Naive thymus-derived CD4-positive, alpha-beta T cell (primary cell): ENCODE measurements at places on chromosomes 13 and 19. TPM values are rescaled to one million over a fixed set of nuclear protein-coding genes. Genes with fewer than 3 reads are reported as not detected.

GRCh38 chr13:44918326-44919103 lies 70.8 kb downstream of the NUFIP1 start:
- no peaks in the 10 kb centered on the region for H3K27me3 ChIP-seq
- H3K4me1 ChIP-seq, result peaks cover 9% of the 10 kb centered on the region
- H3K36me3 ChIP-seq, result no peaks in the 10 kb centered on the region
- H3K27ac ChIP-seq, result peak overlapping the region; percentile 75
- peak; percentile 89 for DNase-seq

DNA sequence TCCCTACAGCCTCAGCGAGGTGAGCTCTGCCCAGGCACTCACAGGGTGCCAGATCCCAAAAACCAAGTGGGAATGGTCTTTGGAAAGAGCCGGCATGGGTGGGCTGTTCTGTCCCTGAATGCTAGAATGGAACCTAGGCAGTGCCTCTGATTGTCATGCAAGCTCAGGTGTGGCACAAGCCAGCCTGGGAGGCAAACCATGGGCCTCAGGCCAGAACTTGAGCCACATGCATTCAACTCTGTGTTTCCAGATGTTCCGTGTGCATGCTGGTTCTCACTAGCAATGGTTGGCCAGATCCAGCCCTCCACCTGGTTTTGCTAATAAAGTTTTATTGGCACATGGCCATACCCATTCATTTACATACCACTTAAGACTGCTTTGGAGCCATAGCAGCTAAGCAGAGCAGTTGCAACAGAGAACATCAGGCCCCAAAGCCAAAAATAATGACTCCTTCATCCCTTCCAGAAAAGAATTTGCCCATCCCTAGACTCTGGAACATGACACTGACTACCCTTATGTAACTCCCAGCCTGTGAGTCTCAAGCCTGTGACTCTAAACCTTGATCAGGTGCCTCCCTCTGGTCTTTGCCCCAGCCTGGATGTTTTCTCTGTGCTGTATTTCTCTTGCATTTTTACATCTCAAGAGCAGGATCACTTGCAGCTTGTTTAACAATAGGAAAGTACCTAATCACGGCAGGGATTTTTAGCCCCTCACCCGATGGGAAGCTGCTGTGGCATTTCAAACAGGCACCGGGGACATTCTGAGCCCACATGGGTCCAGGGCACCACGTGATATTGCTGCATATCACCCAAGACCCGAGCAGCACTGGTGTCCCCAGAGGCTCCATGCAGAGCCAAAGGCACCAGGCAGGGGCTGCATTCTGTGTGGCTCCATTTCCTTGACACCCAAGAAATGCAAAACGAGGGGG lies 55.4 kb upstream of the USE1 start:
- no peak overlapping the region for H3K27ac ChIP-seq
- H3K36me3 ChIP-seq, result peaks cover 92% of the 10 kb centered on the region
- H3K4me3 ChIP-seq, result no peak overlapping the region
- no peaks in the 10 kb centered on the region for H3K27me3 ChIP-seq
- DNase-seq, result no peak
- H3K4me1 ChIP-seq, result peaks cover 5% of the 10 kb centered on the region

Gene RAB3A
- 16.7 TPM for total RNA-seq

DNA sequence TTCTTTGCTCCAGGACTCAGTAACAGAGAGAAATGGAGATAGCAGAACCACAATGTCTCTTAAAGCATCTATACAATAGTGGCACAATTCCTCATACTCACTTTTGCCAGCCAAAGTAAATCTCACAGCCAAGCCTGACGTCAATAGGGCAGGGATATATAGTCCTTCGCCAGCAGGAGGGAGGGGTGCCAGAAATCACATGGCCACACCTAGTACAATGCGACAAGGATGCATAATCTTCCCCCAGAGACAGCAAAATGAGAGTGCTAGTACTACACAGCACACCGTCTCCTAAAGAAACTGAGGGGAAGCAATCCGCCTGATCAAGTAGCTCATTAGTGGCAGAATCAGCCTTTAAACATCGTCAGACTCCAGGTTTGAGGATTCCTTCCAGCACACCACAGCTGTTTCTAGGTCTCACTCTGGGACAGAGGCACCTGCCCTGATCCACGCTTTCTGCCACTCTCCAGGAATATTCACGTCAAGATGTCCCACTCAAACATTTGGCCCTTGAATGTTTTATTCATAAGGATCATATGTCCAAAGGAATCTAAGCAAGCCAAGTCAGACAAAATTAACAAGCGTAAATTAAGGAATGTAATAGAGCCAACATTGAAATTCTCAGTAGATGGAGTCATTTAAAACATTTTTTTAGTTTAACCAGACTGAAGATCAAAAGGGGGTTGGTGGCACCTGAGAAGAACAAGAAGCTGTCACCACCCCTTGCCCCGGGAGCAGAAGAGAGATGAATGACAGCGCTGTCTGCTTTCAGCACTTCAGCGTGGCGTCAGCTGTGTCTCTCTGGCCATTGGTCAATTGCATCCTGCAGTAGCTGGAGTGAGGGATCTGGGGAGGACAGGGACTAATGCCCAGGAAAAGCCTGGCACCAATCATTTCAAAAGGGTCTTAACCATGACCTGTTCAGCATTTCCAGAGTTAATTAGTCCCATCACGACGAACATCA lies 63.5 kb upstream of the SERP2 start:
- H3K27ac ChIP-seq, result no peak overlapping the region
- H3K4me3 ChIP-seq, result no peak overlapping the region
- no peaks in the 10 kb centered on the region for H3K4me1 ChIP-seq
- no peaks in the 10 kb centered on the region for H3K27me3 ChIP-seq
- no peaks in the 10 kb centered on the region for H3K36me3 ChIP-seq
- no peak for DNase-seq

DNA sequence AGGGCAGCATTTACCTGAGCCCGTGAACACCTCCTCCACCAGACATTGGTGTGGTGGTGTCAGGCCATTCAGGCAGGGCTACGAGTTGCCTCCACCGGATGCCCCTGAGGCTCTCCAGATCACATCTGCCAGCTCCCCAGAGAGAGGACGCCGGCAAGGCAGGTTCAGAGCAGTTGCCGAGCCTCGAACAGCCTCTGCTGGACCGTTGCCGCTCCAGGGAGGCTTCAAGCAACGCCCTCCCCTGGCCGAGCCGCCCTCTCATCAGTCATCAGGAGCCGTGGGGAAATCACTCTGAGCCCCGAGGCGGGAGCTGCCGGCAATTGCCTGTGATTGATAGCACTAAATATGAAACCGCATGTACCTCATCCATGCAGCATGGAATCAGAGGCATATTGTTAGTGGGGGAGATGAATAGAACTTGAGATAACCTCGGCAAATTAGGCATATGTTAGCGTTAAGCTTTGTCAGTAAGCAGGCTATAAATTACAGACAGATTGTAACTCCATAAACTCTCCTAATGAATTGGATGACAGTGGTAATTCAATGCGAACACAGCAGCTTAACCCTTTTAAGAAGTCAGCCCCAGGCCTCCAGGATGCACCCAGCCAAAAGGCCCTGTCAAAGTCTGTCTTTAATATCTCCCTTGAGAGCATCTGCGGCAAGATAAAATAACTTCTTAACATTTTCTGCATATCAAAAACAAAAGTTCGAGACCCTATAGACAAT lies 29.8 kb upstream of the SPACA7 start:
- H3K27ac ChIP-seq, result no peak overlapping the region
- H3K4me1 ChIP-seq, result no peaks in the 10 kb centered on the region
- H3K36me3 ChIP-seq, result no peaks in the 10 kb centered on the region
- H3K4me3 ChIP-seq, result no peak overlapping the region

DNA sequence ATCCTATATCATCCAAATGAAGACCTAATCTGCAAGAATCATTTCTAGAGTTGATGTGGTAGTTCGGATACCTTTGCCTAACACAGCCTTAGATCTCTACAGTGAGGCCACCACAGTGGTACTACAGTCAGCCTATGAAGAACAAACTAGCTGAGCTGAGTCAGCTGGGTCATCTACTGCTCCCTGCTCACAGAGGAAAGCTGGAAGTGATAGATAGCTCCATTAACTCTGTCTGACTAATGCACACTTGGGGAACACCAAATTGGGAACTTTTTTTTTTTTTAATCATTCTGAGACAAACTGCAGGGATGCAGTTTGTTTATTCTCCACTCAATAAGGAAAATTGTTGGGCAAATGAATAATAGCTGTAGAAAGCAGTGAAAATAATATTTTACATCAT lies 1160.6 kb downstream of the PCDH9 start:
- no peak overlapping the region for H3K4me3 ChIP-seq
- H3K27ac ChIP-seq, result no peak overlapping the region
- no peaks in the 10 kb centered on the region for H3K27me3 ChIP-seq
- DNase-seq, result no peak
- H3K36me3 ChIP-seq, result no peaks in the 10 kb centered on the region
- H3K4me1 ChIP-seq, result no peaks in the 10 kb centered on the region

DNA sequence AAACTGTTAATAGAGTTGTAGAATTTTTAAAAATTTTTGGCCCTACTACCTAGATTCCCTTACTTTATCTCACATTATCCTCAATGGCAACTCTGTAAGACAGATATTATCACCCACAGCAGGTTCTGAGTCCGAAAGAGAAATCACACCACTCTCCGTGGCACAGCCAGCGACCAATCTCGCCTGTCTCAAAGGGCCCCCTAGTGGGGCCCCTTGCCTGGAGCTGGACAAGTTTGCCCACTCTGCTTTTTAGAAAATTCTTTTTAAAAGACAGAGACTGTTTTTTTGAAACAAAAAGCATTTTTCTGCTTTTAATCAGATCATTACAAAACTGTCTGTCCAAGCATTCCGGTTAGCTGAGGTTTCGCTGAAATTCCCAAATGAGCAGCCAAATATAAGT lies 21.7 kb downstream of the PHF11 start:
- H3K4me1 ChIP-seq, result no peaks in the 10 kb centered on the region
- H3K4me3 ChIP-seq, result no peak overlapping the region
- no peaks in the 10 kb centered on the region for H3K27me3 ChIP-seq
- no peaks in the 10 kb centered on the region for H3K36me3 ChIP-seq
- no peak overlapping the region for H3K27ac ChIP-seq

DNA sequence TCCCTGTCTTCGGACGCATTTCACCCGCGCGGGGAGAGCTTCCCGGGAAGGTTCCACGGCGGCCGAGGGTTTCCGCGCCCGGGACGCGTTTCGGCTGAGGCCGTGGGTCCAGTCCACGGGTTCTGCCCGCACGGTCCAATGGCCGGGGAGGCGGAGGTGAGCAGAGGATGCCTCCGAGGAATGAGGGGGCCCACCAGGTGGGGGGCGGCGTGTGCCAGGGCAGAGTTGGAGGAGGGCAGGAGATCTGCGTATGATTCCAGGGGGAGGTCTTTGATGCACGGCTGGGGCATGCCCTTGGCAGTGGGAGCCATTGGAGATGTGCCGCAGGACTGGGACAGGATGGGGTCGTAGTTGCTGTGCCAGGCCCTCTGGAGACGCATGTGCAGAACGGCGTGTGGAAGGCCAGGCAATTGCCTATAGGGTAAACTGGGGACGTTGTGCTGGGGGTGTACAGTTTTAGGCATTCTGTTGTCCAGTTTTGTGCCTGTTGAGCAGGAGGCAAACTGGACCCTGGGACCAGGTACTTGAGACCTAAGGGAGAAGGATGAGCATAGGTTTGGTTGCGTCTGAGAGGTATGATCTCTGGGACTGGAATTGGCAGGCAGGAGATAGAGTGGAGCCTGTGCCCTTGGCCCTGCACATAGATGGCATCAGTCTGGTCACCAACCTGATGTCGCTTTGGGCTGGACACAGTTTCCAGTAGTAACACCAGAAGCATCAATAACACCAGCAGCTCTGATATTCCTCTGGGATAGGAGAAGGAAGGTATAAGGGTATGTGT lies 751 bp downstream of the ZNF584 start:
- no peaks in the 10 kb centered on the region for H3K27me3 ChIP-seq
- DNase-seq, result no peak
- H3K36me3 ChIP-seq, result no peaks in the 10 kb centered on the region
- H3K4me3 ChIP-seq, result peak overlapping the region; percentile 96

- H3K36me3 ChIP-seq, result no peaks in the 10 kb centered on the region
- no peak overlapping the region for H3K27ac ChIP-seq
- no peak overlapping the region for H3K4me3 ChIP-seq
- peak; percentile 56 for DNase-seq
Measured at GRCh38 chr19:50607874-50608785, 31.6 kb downstream of the SYT3 start.

DNA sequence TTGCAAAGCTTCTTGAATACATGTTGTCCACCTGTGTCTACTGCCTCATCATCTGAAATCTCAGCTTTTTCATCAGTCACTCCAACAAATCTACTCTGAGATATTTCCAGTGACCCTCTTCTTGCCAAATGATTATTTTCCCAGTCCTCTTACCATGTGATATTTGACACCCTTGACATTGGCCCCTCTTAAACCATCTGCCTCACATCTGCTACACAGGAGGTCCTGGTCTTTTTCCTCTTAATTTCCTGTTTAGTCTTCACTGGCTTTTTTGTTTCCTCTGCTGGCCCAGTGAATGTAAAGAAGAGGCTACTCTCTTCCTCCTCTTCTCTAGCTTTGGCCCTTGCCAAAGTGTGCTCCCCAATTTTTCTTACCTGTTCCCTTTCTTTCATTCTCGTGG lies 218.7 kb downstream of the DNAJC15 start:
- H3K4me1 ChIP-seq, result no peaks in the 10 kb centered on the region
- no peaks in the 10 kb centered on the region for H3K36me3 ChIP-seq
- no peak overlapping the region for H3K4me3 ChIP-seq

Gene SGCG
- total RNA-seq, result not detected

Gene SIGLEC12
- 0.27 TPM for total RNA-seq

DNA sequence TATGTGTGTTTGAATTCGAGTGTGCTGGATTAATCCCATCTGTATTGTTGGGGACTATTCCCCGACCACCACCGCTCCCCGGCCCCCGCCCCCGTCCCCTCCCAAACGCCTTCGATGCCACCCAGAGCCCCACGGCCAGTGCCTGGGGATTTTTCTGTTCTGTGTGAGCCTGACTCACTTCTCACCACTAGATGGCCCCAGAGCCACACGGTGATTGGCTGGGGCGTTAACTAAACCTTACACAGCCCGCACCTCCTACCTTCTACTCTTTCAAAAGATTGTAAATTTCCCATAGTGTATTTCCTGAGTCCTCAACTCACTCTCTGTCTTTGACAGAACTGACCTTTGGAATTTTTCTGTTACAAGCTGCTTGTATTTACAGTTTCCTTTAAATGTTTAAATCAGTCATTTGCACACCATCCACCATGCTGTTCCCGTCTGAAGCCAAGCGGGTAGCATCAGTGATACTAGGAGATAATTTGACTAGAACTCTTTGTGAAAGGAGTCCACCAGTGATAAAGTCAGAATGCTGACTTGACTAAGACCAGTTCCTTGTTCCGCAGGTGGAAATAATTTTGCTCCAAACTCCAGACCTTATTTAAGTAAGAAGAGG lies 61.4 kb downstream of the RFX2 start:
- no peak overlapping the region for H3K27ac ChIP-seq
- H3K27me3 ChIP-seq, result no peaks in the 10 kb centered on the region
- DNase-seq, result peak; percentile 77
- H3K4me1 ChIP-seq, result no peaks in the 10 kb centered on the region
- no peaks in the 10 kb centered on the region for H3K36me3 ChIP-seq
- no peak overlapping the region for H3K4me3 ChIP-seq

Gene ZNF569
- total RNA-seq, result 16.4 TPM

Gene SYNGR4
- total RNA-seq, result not detected

Gene CYSLTR2
- total RNA-seq, result 3.5 TPM

Gene ZNF331
- 197 TPM for total RNA-seq

Gene AMER2
- not detected in 2 replicates for total RNA-seq

GRCh38 chr13:31885994-31886393 lies 145.6 kb upstream of the FRY start:
- no peaks in the 10 kb centered on the region for H3K4me1 ChIP-seq
- no peak overlapping the region for H3K27ac ChIP-seq
- DNase-seq, result no peak
- no peak overlapping the region for H3K4me3 ChIP-seq
- no peaks in the 10 kb centered on the region for H3K36me3 ChIP-seq

GRCh38 chr19:16476401-16476800 lies 4.6 kb upstream of the EPS15L1 start:
- H3K4me1 ChIP-seq, result no peaks in the 10 kb centered on the region
- H3K27ac ChIP-seq, result no peak overlapping the region
- H3K27me3 ChIP-seq, result no peaks in the 10 kb centered on the region
- H3K36me3 ChIP-seq, result no peaks in the 10 kb centered on the region
- H3K4me3 ChIP-seq, result no peak overlapping the region

Gene GPR12
- not detected for total RNA-seq

Gene ARHGAP45
- 467 and 474 TPM in 2 replicates for total RNA-seq
